ENCODE measurements at places on chromosomes 12 and 14.

- no peak for DNase-seq
Measured at GRCh38 chr12:118312578-118312977, 60.1 kb downstream of the TAOK3 start.

- no peak for DNase-seq
Measured at GRCh38 chr12:123151457-123152454, 866 bp upstream of the PITPNM2 start.

- DNase-seq = no peak
Measured at GRCh38 chr12:81588235-81589008, 170.7 kb downstream of the PPFIA2 start.

DNA sequence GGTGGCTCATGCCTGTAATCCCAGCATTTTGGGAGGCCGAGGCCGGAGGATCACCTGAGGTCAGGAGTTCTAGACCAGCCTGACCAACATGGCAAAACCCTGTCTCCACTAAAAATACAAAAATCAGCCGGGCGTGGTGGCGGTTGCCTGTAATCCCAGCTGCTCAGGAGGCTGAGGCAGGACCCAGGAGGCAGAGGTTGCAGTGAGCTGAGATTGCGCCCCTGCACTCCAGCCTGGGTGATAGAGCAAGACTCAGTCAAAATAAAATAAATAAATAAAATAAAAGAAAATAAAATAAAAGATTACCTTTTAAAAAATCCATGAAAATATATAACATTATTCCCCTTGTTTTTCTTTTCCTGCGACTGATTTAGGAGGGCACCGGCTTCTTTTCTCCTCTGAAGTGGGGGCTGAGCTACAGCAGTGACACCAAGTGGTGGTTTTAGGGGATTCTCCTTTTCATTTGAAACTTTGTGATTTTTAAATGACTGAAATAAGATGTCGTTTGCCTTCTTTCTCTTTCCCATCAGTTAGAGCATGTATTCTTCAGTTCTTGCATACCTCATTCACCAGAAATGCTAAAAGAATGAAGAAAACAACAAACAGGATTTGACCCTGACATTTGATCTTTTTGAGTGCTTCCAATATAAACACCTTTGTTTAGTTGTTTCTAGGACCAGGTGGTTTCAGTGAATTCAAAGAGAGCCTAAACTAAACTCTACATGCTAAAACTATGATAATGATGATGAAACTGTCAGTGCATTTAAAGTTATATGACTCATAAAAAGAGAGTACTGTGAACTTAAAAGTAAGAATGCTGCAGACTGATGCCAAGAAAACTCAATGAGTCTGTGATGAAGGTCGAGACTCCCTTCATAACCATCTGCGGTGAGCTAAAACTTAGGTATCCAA lies 22.6 kb upstream of the PKP2 start:
- DNase-seq = no peak

GRCh38 chr12:130813436-130813835 lies 25.6 kb downstream of the STX2 start:
- no peak for DNase-seq

DNA sequence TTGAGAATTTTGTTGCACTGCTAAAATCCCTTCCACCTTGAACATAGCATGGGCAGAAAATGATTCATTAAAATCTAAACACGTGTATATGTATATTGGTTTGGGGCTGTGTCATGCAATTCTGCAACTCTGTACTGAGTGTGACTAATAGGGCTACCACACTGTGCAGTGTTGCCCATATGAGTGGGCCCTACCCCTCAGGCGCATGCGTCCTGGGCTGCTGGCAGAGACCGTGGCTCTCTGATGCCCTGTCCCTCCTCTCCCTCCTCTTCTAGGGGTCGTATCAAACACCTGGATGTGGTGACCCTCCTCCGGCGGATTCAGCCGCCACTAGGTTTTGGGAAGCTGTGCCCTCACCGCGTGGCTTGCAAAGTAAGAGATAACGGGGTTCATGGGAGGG lies 128.4 kb upstream of the FKBP4 start:
- DNase-seq = no peak

DNA sequence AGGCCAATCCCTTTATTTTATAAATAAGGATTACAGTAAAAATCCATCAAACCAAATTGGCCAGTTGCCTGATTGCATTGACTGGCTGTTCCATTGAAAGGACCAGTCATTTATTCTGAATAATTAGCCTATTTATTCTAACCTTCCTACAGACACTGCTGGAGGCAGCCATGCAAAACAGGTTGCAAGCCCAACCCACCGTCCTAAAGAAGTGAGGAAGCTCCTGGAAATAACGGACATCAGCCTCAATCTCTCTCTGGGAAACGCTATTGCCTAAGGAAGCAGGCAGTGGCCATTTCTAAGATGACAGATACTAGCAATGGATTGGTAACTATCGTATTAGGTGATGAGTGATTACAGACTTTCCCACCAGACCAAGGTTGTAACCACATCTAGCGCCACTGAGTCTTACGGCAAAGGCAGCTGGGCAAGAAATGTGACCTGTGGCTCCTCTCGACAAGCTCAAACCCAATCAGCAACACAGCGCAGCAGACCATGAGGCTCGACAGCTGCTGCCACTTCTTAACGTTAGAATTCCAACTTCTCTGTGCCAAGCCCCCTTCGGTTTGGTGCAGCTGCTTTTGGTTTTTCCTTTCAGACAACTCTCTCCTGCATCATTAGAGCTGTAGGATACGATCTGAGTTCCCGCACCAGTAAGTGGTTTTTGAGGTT lies 134.2 kb downstream of the KCNK10 start:
- no peak for DNase-seq

DNA sequence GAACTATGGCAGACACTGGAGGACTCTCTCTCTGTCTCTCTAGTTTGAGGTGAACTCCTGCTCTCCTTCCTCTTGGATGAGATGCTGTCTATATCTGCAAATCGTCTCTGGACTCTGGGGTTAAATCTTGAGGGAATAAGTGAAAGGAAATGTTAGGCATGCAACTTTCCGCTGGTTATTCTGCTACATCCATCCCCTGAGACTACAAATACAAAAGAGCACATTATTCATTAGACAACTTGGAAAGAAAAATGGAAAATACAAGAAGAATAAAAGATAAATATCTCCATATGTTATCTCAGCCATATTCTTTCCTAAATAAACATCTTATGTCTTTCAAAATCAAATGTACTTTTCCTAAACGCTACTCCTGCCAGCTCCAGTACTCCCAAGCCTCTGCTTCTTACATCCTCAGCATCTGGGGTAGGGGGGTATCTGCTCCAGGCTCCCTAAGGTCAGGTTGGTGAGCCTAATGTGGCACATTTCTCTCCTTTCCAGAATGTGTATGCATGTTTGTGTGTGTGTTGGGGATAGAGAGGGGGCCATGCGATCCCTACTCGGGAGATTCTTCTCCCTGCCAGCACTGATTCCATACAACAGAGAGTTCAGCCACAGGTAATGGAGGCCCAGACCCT lies 102.9 kb upstream of the FSCB start:
- no peak for DNase-seq

- DNase-seq = no peak
Measured at GRCh38 chr12:124208489-124208888, 86.4 kb upstream of the RFLNA start.

- no peak for DNase-seq
Measured at GRCh38 chr12:79983986-79984620, 49.2 kb upstream of the PPP1R12A start.

DNA sequence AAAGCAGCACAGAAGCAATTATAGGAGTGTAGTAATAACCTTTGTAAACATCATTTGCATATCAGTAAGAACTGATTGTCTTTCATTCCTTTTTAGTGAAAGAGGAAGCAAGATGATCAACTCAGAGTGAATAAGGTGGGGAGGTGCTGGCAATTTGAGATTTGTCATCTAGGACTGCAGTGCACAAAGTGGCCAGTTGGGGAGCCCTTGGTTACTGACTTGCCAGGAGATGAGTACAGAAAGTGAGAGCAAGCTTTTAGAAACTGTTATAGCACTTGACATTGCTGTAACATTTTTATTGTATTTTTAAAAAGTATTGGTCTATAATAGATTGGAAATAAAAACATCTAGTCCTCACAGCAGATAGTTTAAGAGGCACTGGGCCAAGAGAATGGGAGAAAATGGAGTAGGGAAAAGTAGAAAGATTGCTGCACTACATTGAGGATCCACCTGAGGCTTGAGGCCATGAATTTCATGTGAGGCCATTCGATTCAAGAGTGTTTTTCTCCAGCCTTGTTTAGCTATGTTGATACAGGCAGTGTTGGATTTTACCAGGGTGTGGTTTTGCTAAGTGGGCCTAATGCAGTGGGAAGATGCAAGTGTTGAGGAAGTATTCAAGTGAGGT lies 98.2 kb downstream of the SNAPC1 start:
- peak; percentile 5 for DNase-seq

GRCh38 chr12:60059180-60059579 lies 463.4 kb downstream of the SLC16A7 start:
- no peak for DNase-seq

DNA sequence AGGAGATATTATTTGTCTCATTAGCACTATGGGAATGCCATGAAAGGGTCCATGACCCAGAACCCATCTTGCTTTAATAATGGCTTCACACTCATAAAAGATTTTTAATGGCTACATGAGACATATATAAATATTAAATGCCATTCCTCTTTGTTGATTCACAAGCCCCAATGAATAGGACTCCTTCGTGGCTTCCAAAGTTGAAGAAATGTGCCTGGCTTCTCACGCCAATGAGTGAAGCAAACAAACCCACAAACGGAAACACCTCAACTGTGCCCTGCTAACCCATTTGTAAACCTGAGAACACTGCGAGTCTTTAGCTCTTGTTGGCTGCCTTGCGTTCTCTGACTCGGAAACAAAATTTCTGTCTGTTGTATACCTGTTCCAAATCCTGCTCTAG lies 381.7 kb upstream of the DDHD1 start:
- DNase-seq = no peak

DNA sequence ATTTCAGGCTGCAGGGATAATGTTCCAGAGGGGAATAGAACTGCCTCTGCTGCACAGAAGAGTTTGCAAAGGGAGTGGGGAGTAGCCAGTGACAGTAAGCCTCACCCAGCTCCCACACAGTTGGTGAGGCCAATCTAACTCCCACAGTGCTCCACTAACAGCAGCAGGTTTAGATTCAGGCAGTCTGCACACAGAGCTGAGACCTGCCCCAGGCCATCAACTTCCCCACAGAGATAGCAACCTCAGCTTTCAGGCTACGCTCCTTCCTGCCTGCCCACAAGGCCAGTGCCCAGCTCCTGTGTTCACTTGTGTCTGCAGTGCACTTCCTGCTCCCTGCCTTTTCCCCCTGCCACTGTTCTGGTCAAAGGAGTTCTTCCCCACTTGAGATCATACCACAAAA lies 107.5 kb downstream of the TBC1D30 start:
- no peak for DNase-seq
